EH (cell line): ENCODE measurements at places on chromosomes 16 and 17.

- DNase-seq: no peak
Observed at GRCh38 chr16:49899991-49900695, 44.2 kb upstream of the ZNF423 start.

DNA sequence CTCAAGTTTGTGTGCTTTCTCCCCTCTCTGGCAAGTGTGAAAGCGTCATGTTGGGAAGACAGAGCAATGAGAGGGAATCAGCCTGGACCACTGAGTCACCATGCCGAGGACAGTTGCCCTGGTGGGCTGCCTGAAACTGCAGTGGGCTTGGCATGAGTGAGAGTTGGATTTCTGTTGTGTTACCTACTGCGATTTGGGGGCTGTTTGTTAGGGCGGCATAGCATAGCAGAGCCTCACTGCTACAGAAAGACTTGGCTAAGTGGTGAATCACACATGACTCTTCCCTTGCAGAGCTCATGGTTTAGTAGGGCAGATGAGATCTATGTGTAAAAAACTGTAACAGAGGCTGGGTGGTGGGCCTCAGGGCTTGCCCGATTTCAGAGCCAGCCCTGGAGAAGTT, 324.6 kb downstream of the C16orf95 start:
- DNase-seq: no peak

GRCh38 chr17:7081341-7082062, 1.5 kb upstream of the CLEC10A start:
- DNase-seq: no peak

DNA sequence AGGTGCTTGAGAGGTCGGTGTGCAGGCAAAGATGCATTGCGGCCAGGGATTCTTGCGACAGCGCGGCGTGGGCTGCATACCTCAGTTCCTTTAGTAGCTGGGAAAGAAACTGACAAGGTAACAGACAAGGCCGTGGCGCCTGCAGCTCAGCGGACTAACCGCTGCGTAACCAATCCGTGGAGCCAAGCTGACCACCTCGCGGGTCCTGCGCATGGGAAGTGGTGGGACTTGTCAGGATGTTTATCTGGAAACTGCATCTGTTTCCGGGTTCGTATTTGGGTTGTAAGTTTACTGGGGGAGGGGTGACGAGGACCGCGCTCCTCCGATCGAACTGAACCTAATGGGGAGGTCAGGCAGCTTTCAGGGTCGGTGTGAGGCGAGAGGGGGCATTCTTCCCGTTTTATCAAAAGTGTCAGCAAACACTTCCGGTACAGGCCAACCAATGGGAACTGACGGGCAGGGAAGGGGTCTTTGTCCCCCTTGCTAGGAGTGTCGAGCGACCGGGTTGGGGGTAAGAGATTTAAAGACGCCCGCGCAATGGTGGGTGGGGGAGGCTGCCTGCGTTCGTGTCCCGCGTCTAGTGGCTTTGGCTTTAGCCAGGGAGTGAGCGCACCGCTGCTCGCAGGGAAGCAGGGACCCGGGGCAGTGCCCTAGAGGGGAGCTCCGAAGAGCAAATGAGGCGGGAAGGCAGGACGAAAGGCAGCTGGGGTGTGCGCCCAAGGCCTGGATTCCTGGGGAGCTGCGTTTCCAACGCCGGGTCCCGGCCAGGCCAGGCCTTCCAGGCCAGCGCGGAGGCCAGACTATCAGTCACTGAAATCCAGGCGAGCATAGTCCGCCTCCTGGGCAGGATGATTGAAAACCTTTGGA, 7.0 kb downstream of the IRX6 start:
- DNase-seq: no peak
